Progenitor cell of endocrine pancreas (in vitro differentiated cells): ENCODE measurements at places on chromosomes 5 and 9. TPM values are rescaled to one million over a fixed set of nuclear protein-coding genes. Genes with fewer than 3 reads are reported as not detected.

DNA sequence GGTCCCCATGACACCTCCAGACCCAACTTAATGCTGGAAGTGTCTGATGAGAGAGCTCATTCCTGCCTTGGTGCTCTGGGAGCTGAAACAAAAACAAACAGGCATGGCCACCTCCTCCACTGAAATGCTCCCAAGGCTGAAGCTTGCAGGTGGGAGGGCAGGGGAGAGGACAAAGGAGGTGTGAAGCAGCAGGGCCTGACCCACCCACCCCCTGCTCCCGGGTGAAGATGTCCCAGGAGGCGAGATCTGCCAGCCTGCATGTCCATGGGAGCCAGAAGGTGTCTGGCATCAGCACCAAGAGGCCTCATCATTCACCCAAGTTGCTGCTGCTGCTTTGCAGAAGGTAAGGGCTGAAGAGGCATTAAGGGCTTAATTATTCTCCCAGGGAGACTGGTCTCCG, 4.2 kb upstream of the CCIN start:
- no peak for DNase-seq

DNA sequence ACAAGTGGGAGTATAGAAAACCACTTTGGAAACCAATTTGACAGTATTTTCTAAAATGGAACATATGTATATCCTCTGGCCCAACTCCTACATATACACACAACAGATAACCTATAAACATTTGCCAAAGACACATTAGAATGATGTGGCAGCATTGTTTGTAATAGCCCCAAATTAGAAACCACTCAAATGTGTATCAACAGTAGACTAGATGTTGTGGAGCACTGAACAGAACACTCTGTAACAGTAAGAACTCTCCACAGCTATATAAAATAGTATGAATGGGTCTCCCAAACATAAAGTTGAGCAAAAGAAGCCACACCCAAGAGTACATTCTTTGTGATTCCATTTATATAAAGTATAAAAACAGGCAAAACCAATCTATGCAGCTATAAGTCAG, 6.1 kb downstream of the ZNF622 start:
- no peak for DNase-seq

GRCh38 chr9:223152-223551, 8.5 kb downstream of the DOCK8 start:
- no peak for DNase-seq

DNA sequence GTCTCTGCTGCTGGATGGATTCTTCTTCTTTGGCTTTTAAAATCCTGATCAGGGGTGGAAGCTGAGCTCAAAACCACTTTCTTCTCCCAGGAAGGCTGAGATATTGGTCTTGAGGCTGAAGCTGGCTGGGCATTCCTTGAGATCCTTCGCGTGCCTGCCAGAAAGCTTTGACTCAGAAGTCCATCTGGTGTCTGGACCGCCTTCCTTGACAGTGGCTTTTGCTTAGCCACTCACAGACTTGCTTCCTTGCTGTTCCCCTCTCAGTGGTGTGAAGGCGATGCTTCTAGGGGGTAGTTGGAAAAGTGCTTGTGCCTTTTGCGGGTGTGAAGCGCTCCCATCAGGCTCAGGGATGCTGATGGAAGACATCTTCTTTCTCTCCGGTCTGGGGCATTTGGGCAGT, 45.9 kb downstream of the RGS3 start:
- no peak for DNase-seq

PRDM9 gene
- total RNA-seq, result not detected in 2 replicates

DELE1 gene
- total RNA-seq, result 86.1 and 93.4 TPM in 2 replicates

TMEM203 gene
- 35.2 and 36.2 TPM in 2 replicates for total RNA-seq

MELK gene
- 24.0 and 27.9 TPM in 2 replicates for total RNA-seq

DNA sequence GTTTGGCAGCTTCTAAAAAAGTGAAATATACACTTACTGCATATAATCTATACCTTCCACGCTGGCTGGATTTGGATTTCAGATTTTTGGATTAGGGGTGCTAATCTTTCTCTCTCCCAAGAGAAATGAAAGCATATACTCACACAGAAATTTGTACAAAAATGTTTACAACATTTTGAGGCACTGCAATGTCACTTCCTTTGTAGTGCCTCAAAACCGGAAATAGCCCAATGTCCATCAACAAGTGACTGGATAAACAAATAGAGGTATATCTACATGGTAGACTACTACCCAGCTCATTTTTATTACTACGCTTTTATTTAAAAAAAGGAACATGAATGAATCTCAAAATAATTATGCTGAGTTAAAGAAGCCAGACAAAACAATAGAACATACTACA, 74.0 kb upstream of the MIER3 start:
- DNase-seq, result no peak
